AG09309 (cell line): ENCODE measurements at places on chromosomes 2 and 18.

DNA sequence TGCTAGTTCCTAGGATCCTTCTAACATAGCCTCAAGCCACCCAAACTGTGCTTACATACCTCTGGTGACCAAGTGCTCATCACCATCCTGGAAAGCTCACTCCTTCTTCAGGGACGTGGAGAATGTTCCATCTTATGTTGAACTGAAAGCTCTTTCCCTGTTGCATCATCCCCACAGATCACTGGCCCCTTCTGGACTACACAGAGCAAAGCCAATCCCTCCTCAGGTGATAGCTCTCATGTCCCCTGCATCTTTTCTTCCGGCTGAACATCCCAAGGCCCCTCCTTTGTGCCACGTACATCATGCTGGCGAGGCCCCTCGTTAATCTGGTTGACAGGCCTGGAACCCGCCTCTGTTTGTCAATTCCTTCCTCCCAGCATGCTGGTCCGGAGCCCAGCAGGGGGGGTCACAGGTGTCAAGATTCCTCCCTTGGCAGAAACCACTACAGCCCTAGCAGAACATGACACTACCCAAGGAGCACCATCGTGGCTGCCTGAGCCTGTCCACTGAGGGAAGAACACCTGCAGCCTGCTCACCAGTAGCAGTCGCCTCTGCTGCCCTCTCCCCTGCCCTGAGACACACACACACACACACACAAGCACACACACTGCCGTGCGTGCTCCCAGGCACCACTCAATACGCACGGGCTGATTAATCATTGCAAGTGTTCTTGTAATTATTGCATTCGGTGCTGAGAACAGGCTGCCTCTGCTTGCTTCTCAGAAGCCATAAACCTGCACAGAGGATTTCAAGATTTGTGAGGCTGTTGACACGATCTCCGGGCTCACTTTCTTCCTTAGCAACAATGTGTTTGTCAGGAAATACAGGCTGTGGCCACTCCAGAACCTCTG lies 6.3 kb upstream of the KCNK3 start:
- DNase-seq: no peak

- no peak for DNase-seq
Measured at GRCh38 chr2:38528008-38528442, 74.7 kb downstream of the HNRNPLL start.

DNA sequence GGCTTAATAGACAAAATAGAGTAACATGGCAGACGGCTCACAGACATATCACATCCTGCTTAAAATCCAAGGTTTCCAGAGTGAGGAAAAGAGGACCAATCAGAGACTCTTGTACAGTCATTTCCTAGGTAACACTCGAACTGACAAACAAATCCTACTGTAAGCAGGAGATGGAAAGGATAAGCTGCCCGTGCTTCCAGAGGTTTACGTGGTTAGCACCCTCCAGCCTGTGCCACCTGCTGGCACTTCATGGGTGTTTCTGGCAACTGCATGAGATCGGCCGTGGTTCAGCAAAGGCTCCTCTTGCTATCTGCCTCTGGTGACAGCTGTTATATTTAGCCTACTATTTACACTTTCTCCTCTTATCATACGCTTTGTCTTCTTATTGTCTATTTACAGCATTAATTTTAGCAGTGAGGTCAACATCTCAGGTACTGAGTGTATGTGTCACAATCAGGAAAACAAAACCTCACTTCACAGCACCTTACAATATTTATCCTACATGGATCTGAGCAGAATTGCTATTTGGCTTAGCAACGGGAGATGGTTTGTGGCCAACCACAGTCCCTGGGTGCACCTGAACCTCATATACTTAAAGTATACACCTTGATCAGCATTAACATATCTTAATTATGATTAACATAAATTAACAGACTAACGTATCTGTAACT lies 226.9 kb downstream of the TMEM163 start:
- DNase-seq: no peak

- DNase-seq: no peak
Measured at GRCh38 chr2:127108090-127108523, 1.2 kb upstream of the BIN1 start.

GRCh38 chr2:53630026-53630606 lies 137.5 kb upstream of the CHAC2 start:
- DNase-seq: no peak

DNA sequence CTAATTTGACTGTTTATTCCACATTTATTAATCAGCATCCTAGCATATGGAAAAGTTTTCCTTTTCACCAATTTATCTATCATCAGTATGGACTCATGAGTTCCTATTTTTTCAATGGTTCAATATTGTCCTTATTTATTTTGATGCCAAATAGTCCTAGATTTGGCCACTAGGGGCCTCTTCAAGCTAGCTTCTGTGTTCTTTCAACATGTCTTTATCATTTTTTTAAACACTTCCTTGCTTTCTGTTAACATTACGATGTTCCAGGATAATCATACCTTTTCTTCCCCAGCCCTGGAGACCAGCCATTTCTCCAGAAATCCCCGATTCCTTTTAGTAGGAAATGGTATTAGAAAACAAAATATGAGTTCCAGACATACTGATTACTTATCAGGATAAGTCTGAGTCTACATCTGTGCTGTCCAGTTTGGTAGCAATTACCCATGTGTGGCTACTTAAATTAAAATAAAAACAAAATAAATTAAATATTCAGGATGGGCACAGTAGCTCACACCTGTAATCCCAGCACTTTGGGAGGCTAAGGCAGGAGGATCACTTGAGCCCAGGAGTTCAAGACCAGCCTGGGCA lies 70.6 kb downstream of the RPE start:
- peak; percentile 5 for DNase-seq

- no peak for DNase-seq
Measured at GRCh38 chr18:40673150-40673549, 1281.9 kb upstream of the PIK3C3 start.

GRCh38 chr2:170892391-170892951 lies 36.6 kb upstream of the GORASP2 start:
- no peak for DNase-seq

- no peak for DNase-seq
Measured at GRCh38 chr2:79669714-79670113, 156.9 kb downstream of the CTNNA2 start.

DNA sequence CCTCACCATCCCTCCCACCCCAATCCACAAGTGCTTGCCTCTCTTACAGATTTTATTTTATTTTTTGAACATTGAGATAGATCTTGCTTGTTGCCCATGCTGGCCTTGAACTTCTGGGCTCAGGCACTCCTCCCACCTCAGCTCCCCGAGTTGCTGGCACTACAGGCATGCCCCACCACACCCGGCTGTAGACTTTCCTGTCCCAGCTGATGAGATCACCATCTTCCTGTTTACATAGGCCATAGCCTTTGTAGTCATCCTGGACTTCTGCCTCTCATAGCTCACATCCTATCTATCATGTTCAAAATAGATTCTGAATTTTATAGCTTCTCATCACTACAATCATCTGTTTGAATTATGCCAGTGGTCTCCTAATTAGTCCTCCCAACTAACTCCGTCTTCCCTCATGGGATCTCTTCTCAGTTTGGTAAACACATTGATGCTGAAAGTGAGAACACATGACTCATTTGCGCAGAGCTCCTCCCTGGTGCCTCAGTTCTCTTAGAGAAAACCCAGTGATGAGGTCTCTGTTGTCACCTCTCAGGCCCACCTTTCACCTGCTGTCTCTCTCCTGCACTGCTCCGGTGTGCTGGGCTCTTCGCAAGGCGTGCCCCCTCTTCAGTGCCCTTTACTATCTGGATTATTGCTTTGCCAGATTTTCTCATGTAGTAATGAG lies 243.0 kb downstream of the ZNF407 start:
- DNase-seq: peak; percentile 10

GRCh38 chr2:201450954-201451291 lies 335 bp downstream of the TRAK2 start:
- no peak for DNase-seq

DNA sequence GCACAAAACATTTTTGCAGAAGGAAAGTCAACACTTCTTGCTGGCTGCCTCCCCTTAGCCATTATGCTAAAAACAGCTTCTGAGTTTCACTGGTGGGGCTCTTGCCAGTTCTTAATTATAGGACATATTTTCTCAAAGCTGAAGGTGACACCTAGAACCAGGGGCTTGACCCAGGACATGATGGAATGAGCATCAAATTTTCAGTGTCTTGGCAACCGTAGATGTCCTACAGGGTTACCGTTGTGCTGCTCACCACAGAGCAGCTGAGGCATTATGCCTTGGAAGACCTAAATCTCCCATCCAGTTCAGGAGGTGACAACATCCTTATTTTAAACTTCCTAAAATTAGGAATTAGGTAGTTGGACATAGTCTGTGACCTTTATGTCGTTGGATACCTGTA lies 46.7 kb downstream of the TMEM185B start:
- no peak for DNase-seq

DNA sequence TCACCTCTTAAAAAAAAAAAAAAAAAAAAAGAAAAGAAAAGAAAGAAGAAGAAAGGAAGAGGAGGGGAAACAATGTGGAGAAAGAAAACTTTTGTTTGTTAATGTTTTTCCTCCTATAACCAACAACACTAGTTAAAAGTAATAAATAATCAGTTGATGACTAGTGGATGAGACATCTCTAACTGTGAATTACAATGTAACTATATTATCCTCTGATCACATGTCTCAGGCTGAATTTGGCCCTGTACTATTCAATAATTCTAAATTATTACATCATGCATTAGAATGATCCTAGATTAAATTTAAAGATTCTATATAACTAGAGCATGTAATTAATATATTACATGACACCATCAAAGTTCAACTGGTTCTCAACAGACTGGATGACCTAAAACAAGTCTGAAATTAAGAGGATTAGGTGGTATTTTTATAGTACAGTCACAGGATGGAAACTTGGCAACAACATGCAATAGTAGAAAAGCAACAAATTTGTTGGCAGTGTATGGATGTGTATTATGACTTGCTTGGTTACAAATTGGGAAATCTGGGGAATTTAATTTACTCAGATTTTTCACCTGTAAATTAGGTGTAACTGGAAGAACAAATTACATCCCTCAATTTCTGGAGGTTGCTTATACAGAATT lies 269.3 kb upstream of the SETBP1 start:
- DNase-seq: no peak

DNA sequence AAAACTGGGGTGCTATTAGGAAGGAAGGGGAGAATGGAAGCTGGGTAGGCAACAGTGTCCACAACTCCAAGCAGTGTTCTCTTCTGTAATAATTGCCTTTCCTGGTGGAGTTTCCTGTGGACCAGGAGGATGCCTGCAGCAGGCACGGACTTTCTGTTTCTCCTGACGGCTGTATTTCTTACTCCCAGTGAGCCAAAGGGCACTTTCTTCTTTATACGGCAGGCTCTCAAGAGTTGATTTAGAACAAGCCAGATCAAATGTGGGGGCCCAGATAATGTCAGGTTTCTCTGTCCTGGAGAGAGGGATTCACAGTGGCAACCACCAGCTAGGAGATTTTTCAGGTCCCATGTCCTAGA lies 13.0 kb upstream of the PROC start:
- no peak for DNase-seq

DNA sequence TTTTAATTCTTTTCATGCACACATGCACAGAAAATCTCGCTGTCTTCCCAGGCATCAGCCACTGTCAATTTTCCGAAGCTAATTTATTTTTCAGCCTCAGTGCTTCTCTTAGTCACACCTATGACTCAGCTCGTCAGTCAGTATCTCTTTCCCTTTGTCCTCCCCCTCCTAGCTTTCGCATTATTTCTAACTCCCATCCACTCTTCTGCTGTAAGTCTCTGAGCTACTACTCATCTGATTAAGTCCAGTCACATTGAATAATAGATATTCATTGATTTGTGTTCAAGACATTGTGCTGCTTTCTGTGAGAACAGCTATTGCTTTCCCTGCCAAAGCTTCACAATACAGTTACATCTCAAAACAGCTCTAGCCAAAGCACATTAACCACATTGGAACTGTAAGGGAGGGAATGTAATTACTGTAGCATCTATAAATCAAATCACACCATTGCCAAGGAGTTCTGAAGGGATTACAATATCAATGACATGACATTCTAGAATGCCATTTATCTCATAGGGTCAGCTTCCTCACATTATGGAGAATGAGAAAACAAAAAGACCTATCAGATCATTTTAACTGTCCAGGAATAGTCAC lies 89.4 kb downstream of the SCN3A start:
- no peak for DNase-seq

- no peak for DNase-seq
Measured at GRCh38 chr18:54736981-54737380, 91.3 kb upstream of the RAB27B start.

GRCh38 chr2:206521115-206521514 lies 77.8 kb downstream of the ADAM23 start:
- no peak for DNase-seq

GRCh38 chr2:236998758-236999157 lies 86.9 kb upstream of the COPS8 start:
- no peak for DNase-seq

DNA sequence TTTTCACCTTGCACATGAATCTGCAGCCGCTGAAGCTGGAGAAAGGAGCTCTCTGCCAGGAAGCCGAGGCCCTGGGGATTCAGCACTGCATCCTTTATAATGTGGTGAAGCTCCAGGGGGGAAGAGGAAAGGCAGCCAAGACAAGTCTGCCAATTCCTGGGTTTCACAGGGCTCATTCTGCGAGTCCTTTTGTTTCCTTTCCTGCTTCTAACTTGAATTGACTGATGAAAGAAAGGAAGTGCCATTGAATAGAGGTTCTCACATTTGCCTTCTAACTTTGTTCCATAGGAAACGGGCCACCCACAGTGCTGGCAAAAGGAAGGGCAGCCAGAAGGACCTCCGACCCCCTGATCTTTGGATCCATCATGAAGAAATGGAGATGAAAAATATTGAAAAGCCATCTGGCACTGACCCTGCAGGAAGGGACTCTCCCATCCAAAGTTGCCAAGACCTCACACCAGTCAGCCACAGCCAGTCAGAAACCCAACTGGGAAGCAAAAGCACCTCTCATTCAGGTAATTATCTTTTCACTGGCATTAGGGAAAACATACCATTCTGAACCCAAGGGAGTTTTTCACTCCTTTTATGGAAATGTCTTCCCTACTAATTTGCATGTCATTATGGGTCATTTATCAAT lies 765.4 kb downstream of the MBD2 start:
- no peak for DNase-seq

DNA sequence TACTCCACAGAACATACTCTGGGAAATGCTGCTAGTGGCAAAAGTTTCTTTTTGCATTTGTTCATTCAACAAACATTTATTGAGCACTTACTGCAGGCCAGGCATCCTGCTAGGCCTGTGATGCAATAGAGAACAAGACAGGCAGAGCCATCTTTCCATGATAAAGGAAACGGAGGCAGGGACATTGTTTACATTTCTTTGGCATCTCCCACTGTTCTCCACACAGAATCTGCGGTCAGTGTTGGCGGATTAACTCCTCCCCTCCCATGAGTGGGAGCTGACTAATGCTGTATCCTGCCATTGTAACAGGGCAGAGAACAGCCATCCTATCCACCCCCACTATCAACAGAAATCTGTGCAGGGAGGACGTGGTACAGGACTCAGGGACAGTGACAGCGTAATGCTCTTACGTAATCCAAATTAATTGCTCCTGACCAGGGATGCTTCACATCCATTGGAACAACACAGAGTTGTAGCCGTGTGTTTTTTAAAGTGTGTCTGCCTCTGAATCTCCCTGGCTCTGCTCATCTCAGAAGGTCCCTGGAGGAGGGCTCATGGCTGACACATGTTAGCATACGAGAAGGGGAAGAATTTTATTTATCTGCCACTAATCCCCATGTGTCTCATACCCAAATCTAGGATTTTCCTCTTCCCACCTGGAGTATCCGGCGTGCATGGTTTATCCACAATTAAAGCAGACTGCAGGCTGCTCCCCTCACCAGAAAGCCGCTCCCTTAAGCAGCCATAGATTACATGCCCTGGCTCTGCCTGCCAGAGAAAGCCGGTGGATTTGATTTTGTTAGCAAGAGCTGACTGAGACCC lies 32.3 kb downstream of the STEAP3 start:
- peak; percentile 91 for DNase-seq

- DNase-seq: no peak
Measured at GRCh38 chr18:12254136-12254819, at the start of gene CIDEA. CIDEA (plus strand) TSS chr18:12254361; CDS start chr18:12254384, 23 bp downstream.
